ENCODE measurements at places on chromosomes 2 and 18. TPM values are rescaled to one million over a fixed set of nuclear protein-coding genes. Genes with fewer than 3 reads are reported as not detected.

CXCR1 gene
- not detected for total RNA-seq

ERBB4 gene
- 0.36 TPM for total RNA-seq

PLGLB2 gene
- total RNA-seq, result 1.5 TPM

MAP3K19 gene
- total RNA-seq, result not detected

AQP12A gene
- total RNA-seq, result not detected

GRCh38 chr2:64380853-64381527, 73.0 kb upstream of the LGALSL start:
- no peak for DNase-seq

GRCh38 chr18:43772907-43773306, 495.6 kb upstream of the SYT4 start:
- DNase-seq, result no peak

DNA sequence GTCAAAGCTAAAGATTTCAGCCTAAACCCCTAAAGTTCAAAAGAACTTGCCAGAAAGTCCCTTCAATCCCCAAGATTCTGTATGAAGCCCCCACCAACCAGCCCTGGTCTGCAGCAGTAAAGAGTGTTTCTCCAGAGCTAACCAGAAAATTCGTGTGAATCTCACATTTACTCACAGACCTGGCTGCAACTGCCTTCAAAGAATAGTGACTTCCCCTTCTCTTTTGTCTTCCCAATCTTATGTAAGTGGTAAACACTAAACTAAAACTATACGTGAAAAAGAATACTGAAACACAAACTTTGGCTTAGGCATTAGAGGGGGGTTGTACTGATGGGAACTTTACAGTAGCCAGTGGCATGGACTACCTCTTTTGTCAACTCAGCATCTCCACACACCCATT, 50.6 kb upstream of the SETBP1 start:
- DNase-seq, result no peak

- DNase-seq, result no peak
Observed at GRCh38 chr2:20755132-20755800, 67.6 kb downstream of the LDAH start.

- DNase-seq, result no peak
Observed at GRCh38 chr2:10772201-10772867, 40.3 kb downstream of the PDIA6 start.

DNA sequence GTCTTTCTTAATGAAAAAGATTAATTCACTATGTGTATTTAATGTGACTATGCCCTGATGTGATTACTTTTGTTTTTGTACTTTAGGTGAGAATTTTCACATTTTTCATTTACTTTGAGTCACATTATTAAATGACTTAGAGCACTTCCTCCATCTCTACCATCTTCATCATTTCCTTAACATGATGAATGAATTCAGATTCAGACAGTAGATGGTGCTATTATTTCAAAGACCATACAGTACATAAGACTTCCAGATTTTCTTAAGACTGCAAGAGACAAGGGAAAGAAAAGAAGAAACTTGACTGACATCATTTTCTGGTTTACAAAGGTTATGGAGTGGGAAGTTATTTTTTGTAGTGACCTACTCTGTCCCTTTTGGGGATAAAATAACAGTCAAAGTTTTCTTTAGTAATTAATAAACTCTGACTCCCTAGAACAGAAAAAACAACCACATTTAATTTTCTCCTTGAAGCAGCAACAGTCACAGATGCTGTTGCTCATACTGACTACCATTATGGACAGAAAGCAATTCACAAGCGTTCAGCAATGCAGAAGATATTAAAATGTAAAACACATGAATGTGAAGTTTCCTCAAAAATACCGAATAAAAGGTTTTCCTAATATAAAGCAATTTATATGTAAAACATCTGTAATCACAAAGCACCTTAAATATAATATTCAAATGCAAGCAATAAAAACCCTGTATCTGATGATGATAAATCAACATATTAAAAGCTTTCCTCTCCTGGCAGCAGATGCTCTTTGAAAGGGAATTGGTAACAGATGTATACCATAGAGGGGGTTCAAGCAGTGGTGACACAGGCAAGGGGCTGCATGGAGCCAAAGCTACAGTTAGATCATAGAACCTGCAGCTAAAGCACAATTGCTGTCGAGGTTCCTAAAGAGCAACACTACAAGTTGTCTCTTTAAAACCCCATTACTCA, 1010.9 kb upstream of the NXPH2 start:
- no peak for DNase-seq

DNA sequence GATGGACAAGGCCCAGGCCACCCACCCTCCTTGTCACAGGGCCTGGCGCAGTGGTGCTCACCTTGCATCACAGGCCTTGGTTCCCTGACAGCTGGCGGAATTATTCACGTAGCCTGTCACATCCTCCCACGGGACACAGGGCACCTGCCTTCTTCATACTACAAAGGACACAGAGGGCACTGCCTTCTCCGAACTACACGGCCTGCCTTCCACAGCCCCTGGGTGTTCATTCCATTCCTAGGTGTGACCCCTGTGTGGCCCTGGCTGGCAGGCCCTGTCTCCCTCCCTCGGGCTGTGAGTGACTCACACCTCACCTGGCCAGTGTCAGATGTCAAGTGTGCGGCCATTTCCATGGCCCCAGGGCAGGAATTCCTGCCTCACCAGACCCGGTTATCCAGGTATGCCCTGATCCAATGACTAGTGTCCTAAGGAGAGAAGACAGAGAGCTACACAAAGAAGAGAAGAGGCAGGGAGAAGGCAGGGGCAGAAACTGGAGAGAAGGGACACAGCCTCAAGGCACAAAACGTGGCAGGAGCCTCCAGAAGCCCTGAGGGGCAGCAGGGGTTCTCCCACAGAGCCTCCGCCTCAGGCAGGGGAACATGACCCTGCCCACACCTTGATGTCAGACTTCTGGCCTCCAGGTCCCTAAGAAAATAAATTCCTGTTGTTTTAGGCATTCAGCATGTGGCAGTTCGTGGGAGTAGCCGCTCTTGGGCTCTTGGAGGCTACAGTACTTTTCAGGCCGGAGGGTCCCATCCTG, 43.4 kb downstream of the MBP start:
- no peak for DNase-seq

DNA sequence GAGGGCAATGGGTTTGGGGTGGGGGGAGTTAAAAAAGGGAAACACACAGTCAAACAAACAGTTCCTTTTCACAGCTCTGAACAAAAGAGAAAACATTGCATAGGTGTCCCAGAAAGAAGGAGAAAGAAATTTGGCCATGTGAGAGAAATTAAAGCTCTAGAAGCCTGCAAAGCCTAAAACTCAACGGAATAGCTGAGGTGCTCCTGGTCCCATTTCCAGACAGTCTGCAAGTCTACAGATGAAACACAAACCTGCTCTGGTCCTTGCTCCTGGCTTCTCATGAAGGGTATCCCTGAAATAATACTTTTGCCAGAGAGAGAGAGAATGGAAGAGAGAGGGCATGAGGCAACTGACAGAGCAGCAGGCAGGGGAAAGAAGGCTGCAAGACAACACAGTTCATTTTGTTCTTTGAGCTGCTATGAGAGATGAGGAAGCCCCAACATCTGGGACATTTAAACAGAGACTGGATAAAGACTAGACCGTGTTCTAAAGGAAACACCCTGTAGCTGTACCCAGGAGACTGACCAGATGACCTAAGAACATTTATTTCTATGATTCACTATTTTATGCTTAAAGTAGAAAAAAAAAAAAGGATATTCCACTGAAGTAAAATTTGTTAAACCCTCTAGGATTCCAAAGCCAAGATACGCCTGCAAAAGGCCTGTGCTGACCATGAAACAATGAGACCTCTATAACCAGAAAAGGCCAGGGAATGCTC, 57.3 kb upstream of the CYP26B1 start:
- no peak for DNase-seq

- no peak for DNase-seq
Observed at GRCh38 chr2:165248238-165248637, 9.0 kb downstream of the SCN2A start.

- DNase-seq, result no peak
Observed at GRCh38 chr2:83944191-83944590, 514.9 kb downstream of the SUCLG1 start.

DNA sequence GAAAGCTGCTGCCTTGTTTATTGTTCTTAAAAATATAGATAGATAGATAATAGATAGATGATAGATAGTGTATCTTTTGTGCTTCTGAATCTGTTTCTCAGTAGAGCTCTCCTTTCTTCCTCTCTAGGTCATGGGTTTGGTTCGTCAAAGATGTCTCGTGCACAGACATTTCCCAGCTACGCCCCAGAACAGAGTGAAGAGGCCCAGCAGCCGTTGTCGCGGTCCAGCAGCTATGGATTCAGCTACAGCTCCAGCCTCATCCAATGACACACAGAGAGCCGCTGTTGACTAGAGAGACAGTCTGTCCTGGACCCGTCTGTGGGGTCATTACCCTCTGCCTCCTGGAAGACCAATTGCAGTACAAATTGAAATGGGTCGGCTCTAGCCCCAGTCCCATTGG, 106.6 kb downstream of the CD226 start:
- DNase-seq, result no peak

DNA sequence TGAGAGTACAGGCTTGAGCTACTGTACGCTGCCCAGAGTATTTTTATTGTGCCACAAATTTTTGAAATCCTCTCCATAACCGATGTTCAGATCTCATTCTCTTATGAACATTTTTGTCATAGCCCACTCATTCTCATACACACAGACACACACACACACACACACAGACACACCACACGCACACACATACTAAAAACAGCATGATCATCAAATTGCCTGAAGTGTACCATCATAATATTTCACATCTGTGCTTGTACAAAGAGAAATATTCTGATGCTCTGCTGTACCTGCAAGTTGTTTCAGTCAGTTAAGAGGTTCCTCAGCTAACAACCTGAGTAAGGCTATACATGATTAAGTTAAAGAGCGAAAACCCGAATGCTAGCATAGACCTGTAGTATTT, 95.1 kb downstream of the LRRTM1 start:
- no peak for DNase-seq

DNA sequence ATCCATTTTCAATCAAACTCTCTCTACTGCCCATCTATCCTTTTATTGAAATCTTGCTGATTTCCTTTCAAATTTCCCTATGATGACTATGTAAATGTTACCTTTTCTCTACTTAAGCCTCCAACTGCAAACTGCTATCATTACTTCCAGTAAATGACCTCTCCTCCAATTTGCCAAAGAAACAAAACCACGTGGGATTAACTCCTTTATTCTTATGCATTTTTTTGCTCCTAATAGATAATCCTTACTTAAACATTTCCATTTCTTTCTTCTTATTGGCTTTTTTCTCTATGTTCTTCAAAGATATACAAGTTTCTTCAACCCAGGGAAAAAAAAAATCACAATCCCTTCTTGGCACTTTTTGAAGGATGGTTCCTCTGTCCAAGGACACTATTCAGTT, 61.2 kb downstream of the CCDC88A start:
- no peak for DNase-seq

- peak; percentile 22 for DNase-seq
Observed at GRCh38 chr2:98730053-98730706, 752 bp downstream of the MGAT4A start.

Measured in endothelial cell (in vitro differentiated cells).